CD4-positive, alpha-beta T cell treated with Interleukin-10 for 1 hour (primary cell): ENCODE measurements at places on chromosomes 3 and 15.

- no peak for DNase-seq
These were observed 99.0 kb downstream of the TMEM266 start for GRCh38 chr15:76158815-76159214.

DNA sequence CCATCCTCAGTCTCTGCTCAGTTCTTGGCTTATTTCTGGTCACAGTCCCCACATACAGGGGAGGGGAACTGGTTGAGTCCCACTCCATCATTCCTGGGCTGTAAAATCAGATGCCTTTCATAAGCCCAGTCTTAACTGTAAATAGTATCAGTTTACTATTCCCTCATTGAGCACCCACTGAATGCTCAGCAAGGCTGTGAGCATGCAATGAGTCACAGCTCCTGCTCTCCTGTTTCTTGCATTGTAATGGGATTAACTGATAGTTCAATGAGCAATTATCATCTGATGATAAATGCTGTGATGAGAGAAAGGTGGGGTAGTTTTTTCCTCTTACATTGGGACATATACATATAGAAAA is 113.6 kb upstream of the TPM1 start:
- DNase-seq: no peak

DNA sequence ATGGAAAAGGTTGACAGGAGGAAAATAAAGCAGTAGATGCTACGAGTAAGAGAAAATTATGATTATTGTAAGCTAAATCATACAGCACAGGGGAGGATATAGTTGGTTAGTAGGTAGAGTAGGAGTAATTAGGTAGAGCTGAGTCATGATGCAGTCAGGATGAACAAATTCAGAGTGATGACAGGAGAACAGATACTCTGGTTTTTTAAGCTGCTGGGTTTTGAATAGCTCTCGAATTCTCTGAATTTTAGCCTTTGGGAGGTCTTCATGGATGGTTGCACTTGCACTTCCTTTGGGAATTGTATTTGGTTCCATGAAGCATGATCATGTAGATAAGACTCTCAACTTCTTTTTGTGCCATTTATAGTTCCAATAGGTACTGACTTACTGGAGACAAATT is 96.2 kb downstream of the ECT2 start:
- DNase-seq: no peak

- DNase-seq: no peak
These were observed 66.7 kb upstream of the MME start for GRCh38 chr3:155013427-155013826.

GRCh38 chr15:35290301-35290721 is 205.2 kb upstream of the NANOGP8 start:
- DNase-seq: no peak

GRCh38 chr15:49032601-49033145 is 13.6 kb downstream of the SECISBP2L start:
- no peak for DNase-seq
